GF-D8 (cell line): ENCODE measurements at places on chromosomes 5 and 9.

- no peak for DNase-seq
These were observed 71.8 kb upstream of the TNFAIP8 start for GRCh38 chr5:119284031-119284430.

DNA sequence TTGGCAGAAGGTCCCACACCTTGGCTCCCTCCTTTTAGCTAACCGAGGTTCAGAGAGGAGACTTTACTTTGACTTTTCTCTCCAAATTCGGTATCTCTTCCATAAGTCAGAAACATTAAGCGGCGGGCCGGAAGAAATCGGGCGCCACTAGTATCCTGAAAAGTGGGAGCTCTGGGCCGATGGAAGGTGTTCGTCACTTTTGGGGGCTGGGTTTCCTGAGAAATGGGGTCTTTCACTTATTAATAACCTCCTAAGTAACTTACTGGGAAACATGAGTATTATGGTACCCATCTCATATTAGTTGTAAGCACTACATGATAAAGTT is 716 bp downstream of the STX17 start:
- DNase-seq = no peak

GRCh38 chr5:169909945-169910344 is 70.3 kb downstream of the INSYN2B start:
- no peak for DNase-seq

DNA sequence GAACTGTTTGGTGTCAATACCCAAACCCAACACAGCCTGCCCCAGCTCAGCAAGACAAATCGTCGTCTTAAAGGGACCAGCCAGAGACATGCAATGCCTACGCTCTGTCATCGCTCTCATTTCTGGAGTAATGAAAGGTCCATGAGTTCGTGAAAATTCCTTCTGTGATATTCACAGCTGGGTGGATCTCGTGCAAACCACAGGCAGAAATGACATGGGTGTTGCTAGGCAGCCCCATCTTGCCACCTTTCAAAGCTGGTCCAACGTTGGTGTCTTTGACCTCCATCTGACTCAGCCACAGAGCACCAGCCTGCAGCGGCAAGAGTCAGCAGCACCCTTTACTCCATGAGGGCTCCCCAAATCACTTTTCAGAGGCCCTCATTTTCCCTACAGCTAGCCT is 215.3 kb downstream of the SLIT3 start:
- no peak for DNase-seq

DNA sequence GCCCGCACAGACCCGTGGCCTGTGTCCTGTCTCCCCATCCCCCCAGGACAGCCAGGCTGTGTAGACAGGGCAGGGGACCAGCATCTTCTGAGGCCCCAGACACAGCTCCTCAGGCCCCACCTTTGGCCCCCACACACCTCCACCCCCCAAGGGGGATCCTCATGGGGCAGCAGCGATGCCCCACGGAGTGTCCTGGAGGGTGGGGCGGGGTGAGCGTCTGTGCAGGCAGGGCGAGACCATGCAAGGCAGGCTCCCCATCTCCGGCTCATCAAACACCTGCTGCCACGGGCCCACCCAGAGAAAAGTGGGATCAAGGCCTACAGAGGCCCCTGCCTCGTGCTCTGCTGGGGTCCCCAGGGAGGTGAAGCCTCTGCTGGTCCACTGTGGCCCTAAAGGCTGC is 118.7 kb upstream of the FOXD4L5 start:
- no peak for DNase-seq

GRCh38 chr9:128362774-128363173 is 8.4 kb upstream of the URM1 start:
- no peak for DNase-seq

- no peak for DNase-seq
These were observed 107.3 kb upstream of the SPIN1 start for GRCh38 chr9:88280816-88281382.

GRCh38 chr9:122204491-122204890 is 24.3 kb downstream of the LHX6 start:
- no peak for DNase-seq

DNA sequence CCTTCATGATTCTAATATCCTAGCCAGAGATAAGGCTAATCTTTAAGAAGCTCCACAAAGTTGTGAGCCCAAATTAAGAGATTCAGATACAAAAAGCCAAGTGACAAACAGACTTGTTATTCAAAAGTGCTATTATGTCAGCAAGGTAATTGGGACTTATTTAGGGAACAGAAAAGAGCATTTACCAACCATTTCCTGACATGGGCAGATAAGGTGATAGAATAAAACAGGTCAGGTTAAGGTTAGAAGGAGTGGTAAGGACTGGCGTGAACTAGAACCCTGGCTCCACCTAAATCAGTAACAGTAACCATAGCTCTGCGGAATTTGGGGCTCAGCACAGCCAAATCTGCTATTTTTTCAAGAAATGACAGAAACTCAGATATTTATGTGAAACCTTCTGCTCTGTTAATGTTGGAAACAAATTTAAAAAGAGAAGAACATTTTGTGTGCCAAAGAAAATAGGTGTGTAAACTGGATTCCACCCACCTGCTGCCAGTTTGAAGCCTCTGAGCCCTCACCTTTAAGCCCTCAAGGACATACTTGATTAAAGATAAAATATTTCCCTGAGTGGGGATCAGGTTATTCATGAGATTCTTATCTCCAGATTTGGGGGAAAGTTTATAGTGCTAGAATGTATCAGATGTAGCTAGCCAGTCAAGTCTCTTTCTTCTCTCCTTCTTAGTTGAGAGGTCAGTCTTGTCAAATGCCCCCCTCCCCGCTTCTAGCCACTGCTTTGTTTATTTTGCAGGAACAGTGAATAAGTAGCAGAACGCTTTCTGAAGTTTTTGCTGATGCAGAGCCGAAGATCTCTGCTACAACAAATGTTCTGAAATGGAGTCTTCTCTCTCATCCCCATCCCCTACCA is 10.2 kb upstream of the ERMP1 start:
- DNase-seq = no peak

DNA sequence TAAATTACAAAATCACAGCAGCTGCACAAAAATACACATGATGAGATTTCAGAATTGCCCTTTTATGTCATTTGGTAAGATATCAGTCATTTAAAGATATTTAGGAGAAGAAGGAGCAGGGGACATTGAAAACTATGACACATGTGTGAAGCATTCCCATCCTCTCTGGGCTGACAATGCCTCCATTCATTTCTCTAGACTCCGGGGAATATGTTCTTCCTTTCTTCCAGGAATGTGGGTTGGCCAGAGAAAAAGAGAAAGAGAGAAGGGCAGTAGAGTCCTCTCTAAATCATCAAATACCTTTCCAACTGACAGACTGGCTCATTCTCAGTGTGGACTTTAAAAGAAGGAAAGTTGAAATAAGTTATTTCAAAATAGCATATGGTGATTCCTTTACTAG is 205.6 kb upstream of the ADAMTSL1 start:
- DNase-seq = no peak

- DNase-seq = peak; percentile 32
These were observed 50.9 kb downstream of the GPR107 start for GRCh38 chr9:130104491-130105193.

- DNase-seq = no peak
These were observed 100.0 kb downstream of the LPAR1 start for GRCh38 chr9:110938242-110938641.

DNA sequence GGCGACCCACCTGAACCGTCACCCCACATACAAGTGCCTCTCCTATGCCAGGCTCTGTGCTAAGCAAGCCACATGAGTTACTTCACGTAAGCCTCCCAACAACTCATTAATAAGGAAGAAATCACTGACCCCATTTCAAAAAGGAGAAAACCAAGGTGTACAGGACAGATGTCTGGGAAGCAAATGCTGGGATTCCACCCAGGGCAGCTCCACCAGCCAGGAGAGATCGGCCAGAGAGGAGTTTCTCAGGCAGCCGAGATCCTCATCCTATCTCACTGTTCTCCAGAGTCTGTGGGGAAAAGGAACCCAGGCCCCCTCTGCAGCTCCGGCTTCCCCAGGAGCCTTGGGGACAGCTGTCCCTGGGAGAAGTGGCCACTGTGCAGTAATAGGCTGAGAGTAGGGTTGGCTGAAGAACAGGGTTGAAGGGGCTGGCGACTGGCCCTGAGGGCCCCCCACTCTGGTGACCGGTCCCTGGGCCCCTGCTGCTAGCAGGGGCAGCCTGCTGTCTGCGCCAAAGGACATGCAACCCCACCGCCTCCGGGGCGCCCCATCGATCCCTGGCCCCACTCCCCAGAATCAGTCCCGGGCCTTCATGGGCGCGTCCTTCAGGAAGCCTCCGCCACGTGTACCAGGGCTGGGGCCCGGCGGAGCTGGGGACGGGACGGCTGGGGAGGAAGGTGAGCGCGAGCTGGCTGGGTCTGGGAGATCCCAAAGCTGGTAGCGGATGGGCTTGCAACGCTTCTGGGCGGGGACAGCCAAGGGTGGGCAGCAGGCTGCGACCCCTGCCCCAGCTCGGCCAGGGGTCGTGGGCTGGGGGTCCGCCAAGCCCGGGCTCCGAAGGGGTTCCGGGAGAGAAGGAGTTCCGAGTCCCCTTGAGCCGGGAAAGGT is 44.1 kb upstream of the STXBP1 start:
- no peak for DNase-seq

DNA sequence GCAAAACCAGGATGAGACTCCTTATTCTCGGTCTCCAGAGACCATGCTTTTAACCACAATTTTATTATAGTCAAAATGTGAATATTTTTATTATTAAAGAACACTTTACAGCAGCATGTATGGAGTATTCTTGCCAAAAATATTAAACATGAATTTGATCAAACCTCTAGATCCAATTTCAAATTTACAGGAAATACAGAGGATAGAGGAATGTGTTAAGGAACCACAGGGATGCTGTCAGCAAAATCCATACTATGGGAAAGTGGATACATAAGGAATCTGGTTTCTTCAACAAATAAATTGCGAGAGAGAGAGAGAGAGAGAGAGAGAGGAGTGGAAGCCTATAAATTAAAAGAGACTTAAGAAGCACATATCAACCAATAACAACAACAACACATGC is 348.2 kb upstream of the NUDT12 start:
- DNase-seq = no peak

DNA sequence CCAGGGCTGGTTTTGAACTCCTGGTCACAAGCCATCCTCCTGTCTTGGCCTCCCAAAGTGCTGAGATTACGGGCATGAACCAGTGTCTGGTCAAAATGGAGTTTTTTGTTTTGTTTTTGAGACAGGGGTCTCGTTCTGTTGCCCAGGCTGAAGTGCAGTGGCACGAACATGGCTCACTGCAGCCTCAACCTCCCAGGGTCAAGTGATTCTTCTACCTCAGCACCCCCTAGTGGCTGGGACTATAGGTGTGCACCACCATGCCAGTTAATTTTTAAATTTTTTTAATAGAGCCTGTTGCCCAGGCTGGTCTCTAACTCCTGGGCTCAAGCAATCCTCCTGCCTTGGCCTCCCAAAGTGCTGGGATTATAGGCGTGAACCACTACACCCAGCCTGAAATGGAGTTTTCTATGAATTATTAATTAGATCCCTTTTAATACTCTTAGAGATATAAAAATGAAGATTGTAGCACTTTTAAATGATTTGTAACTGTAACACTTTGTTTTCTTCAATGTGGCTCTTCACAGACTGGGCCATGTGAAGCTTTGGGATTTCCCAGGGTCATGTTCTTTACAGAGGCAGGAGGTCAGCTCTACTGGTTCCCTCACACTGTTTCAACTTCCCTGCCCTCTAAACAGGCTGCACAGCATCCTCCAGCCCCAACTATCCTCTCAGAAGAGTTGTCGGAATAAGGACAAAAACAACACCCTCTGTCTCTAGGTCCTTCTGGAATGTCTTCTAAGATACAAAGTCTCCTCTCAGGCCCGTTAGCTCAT is 32.7 kb upstream of the SPARC start:
- no peak for DNase-seq

DNA sequence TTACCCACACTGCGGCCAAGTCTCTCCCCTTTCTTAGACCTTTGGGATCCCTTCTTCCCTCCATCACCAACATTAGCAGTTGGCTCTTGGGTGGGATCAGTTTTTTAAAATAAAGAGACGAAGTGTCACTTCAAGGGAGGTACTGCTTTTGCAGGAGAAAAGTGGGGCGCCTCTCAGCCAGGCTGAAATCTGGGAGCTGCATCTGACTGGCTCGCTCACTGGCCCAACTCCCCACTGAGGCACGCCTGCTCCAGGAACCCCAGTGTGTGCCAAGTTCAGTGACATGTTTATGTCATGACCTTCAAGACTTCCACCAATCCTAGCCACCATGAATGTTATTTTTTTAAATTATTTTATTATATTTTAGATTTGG is 130.5 kb downstream of the MVB12B start:
- DNase-seq = no peak

DNA sequence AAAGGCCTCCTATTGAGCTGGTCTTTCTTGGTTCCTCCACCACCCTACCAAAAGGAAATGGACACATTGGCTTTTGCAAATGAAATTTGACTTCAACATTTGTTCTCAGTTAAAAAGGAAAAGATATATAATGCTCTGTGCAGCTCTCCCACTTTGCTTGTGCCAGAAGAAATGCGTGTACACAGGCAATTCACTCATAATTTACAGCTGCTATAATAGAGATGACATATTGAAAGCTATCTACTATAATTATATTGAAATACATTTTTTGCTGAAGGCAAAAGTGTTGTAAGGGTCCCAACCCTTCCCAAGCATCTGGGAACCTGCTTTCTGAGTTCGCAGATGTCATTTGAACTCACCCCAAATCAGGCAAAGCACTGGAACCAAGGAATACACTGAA is 173.2 kb downstream of the PBX3 start:
- no peak for DNase-seq

DNA sequence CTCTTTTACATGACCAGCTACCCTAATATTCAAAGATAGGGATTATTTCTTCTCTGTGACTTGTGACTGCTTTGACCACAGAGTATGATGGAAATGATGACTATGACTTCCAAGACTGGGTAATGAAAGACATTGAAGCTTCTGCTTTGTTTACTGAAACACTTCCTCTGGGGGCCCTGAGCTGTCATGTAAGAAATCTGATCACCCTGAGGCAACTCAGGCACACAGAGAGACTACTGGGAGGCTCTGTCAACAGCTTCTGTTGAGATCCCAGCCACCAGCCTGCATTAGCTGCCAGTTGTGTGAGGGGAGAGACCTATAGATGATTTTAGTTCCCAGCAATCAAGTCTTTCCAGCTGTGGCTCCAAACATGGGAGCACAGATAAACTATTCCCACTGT is 76.5 kb downstream of the KCTD16 start:
- DNase-seq = no peak

- no peak for DNase-seq
These were observed 162.9 kb upstream of the ACOT12 start for GRCh38 chr5:81556809-81557208.

GRCh38 chr5:148556835-148557234 is 97.5 kb downstream of the HTR4 start:
- DNase-seq = no peak

DNA sequence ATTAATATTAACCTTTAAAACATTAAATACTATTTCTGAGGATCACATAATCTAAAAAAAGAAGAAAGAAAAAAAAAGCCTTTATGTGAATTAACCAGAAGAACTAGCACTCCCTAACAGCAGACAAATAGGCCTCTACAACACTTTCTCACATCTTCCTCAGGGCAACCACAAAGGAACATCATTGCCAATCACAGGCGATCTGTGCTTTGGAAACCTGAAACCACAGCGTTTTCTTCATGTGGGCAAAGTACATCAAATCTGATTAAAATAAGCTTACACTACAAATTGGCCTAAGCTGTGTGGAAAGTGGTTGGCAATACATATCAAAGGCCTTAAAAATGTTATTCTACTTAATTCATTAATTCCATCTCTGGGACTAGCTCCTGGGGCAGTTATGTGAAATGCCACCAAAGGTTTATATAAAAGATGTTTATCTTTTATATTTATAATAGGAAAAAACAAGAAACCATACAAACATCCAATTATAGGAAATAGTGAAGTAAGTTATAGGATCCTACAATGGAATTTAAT is 184.8 kb upstream of the TBCA start:
- DNase-seq = no peak

- no peak for DNase-seq
These were observed 63.1 kb downstream of the ADAMTS6 start for GRCh38 chr5:65418661-65419060.
